ENCODE measurements at places on chromosomes 1 and 21. TPM values are rescaled to one million over a fixed set of nuclear protein-coding genes. Genes with fewer than 3 reads are reported as not detected.

COL9A2 gene
- total RNA-seq: 4.9 TPM

TCHH gene
- 315 TPM for total RNA-seq

DTL gene
- total RNA-seq: 11.4 TPM

ETV3L gene
- total RNA-seq: not detected

LENEP gene
- not detected for total RNA-seq

LCK gene
- 1.2 TPM for total RNA-seq

PSRC1 gene
- 5.0 TPM for total RNA-seq

PARS2 gene
- total RNA-seq: 2.5 TPM

TNN gene
- total RNA-seq: 2.9 TPM

EXTL1 gene
- 0.69 TPM for total RNA-seq

PHACTR4 gene
- total RNA-seq: 17.9 TPM

- DNase-seq: no peak
These were observed 489.3 kb downstream of the RWDD3 start for GRCh38 chr1:95723346-95723745.

DNA sequence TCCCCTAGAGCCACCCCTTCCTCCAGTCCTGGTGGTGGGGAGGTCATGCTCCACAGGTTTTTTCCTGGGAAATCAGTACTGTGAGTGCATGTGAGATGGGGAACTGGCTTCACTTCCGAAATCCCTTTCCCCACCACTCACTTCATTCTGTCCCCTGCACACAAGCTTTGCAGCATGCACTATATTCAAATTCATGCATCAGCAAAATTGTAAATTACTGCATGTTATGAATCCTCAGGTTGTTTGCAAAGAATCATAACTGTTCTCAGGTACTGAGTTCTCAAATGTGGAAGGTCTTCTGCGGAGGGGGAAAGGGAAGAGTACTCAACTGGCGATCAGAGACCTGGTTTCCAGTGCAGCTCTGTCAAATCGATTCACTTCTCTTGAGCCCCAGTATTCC lies 42.3 kb downstream of the LHX4 start:
- DNase-seq: no peak

- no peak for DNase-seq
These were observed 13.5 kb downstream of the EFCAB14 start for GRCh38 chr1:46705408-46705807.

GRCh38 chr1:228180959-228181644 lies 15.5 kb downstream of the IBA57 start:
- DNase-seq: no peak

GRCh38 chr1:192256674-192257334 lies 60.0 kb upstream of the RGS21 start:
- no peak for DNase-seq

DNA sequence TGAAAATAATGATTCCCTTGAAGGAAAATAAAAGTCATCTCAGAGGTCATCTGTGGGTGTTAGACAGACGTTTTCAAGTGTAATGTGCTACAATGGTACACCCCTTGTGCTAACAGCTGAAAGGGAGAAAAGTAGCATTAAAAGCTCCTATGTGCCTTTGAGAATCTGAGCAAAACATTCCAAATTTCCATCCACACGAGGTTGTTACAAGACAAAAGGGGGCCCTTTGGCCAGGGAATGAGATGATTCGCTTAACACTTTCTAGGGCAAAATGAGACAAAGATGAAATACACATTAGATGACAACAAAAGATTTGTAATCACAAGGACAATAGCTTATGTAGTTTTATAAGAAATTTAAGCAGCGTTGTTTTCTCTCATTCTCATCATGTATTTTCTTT lies 303.6 kb downstream of the LMX1A start:
- DNase-seq: peak; percentile 5

DNA sequence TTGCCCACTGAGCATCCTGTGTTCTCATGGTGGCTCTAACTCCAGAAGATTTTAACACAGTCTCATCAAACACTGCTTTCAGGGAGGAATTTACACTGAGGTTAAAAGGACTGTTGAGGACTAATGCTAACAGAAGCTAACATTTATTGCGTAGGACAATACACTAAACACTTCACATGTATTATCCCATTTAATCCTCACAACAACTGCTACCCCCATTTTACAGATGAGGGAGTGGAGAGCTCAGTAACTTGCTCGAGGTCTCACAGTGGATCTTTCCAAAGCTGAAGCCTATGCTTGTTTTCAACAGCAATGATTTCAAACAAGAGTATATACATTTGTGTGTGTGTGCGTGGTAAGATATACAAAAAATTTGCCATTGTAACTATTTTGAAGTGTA lies 13.9 kb downstream of the ATF3 start:
- no peak for DNase-seq

DNA sequence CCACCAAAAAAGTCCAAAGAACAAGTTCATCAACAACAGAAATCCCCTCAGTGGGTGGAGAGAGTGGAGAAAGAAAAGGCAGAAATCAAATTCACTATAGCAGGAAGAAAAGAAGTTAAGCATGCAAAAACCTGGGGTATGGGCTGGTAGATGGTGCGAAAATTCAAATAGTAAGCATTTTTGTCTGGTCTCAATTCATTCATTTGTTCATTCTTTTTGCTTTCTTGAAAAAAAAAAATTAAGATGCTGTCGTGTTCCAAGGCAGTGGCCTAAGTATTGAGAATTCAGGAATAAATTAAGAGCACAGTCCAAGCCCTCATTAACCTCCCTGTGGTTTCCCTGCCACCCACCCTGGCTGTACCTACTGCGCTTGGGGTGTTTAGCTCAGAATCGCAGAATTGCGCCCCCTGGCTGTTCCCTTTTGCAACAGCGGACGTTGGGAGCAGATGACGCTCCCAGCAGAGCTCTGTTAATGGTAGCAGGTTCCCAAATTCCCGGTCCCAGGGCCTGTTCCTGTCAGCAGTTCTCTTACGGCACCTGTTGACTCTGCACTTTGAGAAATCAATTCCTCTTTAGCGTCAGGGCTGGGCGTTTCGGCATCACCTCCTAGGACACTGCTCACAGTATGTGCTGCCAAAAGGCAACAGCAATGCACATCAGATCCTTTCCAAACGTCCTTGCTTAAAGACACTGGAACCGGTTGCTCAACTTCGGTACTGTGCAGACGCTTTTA lies 34.0 kb upstream of the SSX2IP start:
- DNase-seq: no peak

- DNase-seq: no peak
These were observed 115.2 kb upstream of the SNX7 start for GRCh38 chr1:98546319-98546718.

DNA sequence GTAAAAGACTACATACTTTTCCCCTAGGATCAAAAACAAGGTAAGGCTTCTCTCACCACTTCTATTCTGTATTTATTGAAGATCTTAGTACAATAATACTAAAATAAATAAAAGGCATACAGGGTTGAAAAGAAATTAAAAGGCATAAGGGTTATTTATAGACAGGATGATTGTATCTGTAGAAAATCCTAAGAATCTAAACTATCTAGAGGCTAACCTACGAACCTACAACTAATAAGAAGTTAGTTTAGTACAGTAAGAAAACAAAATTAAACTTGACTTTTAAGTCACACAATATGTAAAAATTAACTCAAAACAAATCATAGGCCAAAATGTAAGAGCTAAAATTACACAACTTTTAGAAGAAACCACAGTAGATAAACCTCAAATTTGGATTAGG lies 50.4 kb upstream of the ADAM30 start:
- no peak for DNase-seq

GRCh38 chr21:34877485-34878128 lies 171.5 kb downstream of the RUNX1 start:
- DNase-seq: no peak

GRCh38 chr1:177208920-177209319 lies 38.2 kb downstream of the BRINP2 start:
- DNase-seq: no peak

DNA sequence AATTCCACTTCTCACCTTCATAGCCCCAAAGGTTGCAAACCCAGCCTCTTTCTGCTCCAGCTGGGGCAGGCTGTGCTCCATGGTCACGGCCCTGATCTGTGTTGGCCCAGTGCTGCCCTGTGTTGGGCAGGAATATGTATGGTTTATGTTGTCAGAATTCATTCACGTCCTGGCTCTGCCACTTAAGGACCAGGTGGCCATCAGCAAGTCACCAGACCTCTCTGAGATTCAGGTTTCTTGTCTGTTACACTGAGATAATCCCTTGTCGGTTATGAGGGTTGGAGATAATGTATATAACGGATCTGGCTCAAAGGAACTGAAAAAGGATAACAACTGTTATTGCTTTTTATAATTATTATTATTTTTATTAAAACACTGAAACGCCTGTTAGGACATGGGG lies 39.1 kb upstream of the SELENON start:
- no peak for DNase-seq

DNA sequence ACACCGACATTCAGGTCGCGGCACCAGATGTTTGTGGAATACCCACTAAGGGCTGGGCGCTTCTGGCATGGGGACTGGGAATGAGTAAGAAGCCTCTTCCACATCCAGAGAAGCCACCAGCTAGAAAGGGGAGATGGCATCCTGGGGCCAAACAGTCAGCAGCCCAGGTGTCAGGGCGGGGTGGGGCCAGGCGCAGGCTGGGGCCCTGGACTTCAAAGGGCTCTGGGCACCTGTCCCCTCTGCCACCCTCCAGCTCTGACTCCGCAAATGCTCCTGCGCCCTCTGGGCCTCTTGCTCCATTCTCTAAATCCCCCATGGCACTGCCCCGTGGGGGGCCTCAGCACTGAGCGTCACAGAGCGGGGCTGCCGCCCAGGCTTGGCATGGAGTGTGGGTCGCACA lies 70.4 kb downstream of the MEGF6 start:
- no peak for DNase-seq

DNA sequence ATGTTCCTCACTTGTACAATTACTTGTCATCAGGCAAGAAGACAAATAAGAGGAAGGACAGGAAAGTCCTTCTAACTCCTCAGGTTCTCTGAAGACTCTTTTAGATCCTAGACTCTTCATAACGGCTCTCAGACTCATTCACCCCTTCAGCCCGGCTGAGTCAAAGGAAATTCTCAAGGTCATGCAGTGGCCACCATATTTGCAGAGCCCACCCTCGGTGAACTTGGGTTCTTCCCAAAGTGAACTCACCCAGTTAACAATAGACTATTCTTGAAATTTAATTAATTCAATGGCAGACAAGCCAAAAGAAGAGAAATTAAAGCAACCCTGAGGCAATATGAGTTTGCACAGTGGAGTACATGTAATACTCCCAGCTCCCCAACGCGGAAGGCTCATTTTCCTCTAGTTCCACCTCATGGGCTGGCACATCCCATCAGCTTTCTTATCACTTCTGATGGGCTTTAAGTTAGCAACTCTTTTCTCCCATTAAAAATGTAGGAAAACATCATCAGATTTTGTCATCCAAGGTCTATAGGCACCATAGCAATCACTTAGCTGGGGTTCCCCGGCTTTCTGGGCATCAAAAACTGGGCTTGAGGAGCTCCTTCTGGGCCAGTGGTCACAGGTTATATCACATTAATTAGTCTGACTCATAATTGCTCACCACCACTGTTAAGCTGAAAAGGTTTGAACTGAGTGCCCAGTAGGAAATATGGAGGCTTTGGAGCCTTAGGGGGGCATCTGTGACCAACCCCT lies 27.8 kb upstream of the TIAM1 start:
- no peak for DNase-seq
